ENCODE measurements at places on chromosomes 7 and 10.

GRCh38 chr10:98463976-98464754 is 17.4 kb upstream of the HPS1 start:
- DNase-seq, result no peak

GRCh38 chr7:7099584-7100014 is 82.7 kb upstream of the C1GALT1 start:
- DNase-seq, result peak; percentile 3

GRCh38 chr7:26853788-26854393 is 10.5 kb downstream of the SKAP2 start:
- DNase-seq, result no peak

GRCh38 chr7:1817061-1817712 is 147.1 kb downstream of the ELFN1 start:
- no peak for DNase-seq

DNA sequence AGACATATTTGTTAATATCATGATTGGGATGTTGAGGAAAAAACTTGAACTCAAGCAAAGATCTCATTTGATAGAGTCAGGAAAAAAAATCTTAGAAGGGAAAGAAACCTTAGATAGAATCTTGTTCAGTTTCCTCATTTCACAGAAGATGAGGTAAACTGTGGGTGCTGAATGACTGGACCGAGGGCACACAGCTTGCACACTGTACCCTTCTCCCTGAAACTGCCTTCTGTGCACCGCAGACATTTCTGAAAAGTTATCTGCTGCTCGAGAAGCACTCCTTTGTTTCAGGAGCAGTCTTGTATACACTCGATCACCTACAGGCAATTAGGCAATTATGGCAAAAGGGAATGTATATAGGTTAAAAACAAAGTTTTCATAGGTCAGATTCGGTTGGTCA is 167.4 kb downstream of the SKAP2 start:
- DNase-seq, result no peak

DNA sequence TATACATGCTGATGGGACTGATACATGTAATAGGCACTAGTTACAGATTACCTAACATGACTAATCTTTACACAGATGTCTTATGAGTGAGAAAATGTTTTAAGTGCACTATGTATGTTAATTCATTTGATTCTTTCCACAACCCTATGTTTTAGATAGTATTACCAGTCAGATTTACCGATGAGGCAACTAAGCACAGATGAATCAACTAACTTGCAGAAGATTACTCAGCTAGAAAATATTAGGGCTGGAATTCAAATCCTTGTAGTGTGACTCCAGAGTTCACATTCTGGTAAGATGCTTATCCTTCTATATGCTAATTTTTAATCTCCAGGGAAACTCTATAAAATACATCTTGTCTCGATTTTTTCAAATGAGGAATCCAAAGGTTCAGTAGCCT is 964.9 kb downstream of the REEP3 start:
- no peak for DNase-seq

- DNase-seq, result no peak
Observed at GRCh38 chr10:117497736-117498135, 44.8 kb upstream of the EMX2 start.

GRCh38 chr10:51700228-51700817 is 928 bp upstream of the CSTF2T start:
- peak; percentile 41 for DNase-seq

DNA sequence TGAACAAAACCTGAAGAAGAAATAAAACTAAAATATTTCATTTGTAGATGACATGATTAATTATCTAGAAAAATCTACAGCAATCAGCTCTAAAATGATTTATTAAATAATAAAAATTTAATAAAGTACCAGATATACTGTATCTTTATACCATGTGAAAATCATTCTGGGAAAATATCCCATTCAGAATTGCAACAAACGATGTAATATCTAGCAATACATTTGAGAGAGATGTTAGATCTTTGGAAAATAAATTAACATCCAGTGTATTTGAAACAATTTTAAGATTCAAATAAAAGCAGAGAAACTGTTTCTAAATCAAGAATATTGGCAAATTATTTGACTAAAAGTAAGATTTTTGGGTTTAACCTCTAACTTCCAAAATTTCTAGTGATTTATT is 62.2 kb downstream of the ZEB1 start:
- no peak for DNase-seq

GRCh38 chr10:45163315-45163975 is 152.0 kb downstream of the OR13A1 start:
- DNase-seq, result no peak

GRCh38 chr7:6252341-6252746 is 20.1 kb downstream of the CYTH3 start:
- no peak for DNase-seq

- DNase-seq, result no peak
Observed at GRCh38 chr7:30459591-30460245, 18.9 kb downstream of the NOD1 start.

DNA sequence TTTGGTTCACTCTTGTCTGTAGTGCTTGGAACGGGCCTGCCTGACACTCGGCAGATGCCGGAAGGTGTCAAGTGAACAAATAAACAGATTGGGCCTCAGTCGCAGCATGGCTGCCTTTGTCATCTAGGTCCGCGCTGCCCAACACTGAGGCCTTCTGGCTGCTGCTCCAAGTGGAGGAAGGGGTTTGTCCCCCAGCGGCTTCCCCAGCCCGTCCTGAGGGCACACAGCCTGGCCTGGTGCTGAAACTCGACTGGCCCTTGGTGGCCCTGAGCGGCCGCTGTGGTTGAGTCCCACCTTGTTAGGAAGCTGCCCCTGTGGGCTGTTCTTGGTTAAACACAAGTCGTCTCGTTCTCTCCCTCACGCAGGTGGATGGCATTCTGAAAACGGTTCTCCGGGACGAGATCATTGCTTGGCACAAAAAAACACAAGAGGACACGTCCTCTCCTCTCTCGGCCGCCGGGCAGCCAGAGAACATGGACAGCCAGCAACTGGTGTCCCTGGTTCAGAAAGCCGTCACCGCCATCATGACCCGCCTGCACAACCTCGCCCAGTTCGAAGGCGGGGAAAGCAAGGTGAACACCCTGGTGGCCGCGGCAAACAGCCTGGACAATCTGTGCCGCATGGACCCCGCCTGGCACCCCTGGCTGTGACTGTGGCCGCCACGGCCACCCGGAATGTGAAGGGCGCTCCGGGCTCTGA is 132.1 kb downstream of the SMURF1 start:
- no peak for DNase-seq

DNA sequence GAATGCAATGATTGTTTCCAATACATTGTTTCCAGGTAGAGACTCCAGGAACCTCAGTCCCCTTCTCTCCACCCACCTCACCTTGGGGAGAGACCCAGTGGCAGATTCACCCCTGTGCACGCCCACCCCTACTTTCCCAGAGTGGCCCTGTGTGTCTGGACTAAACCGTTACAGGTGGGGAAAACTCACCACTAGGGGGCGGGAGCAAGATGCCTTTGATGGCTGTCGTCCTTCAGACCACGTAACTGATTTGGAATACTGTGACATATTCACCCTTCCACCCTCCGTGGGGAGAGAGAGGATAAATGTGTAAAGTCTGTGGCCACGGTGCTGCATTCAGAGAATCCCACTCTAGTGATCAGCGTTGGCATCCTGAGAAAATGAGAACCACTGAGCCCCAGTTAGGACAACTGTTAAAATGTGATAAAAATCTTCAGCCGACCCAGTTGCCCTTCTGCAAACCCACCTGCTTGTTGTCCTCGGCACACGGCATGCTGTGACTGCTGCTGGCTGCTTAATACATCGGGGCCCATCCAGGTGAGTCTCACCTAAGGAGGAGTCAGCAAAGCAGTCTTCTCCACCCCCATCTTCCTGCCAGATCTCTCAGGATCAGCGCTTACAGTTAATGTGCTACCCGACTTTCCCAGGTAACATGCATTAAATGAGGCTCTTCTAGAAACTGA is 41.5 kb upstream of the NMT2 start:
- peak; percentile 34 for DNase-seq

DNA sequence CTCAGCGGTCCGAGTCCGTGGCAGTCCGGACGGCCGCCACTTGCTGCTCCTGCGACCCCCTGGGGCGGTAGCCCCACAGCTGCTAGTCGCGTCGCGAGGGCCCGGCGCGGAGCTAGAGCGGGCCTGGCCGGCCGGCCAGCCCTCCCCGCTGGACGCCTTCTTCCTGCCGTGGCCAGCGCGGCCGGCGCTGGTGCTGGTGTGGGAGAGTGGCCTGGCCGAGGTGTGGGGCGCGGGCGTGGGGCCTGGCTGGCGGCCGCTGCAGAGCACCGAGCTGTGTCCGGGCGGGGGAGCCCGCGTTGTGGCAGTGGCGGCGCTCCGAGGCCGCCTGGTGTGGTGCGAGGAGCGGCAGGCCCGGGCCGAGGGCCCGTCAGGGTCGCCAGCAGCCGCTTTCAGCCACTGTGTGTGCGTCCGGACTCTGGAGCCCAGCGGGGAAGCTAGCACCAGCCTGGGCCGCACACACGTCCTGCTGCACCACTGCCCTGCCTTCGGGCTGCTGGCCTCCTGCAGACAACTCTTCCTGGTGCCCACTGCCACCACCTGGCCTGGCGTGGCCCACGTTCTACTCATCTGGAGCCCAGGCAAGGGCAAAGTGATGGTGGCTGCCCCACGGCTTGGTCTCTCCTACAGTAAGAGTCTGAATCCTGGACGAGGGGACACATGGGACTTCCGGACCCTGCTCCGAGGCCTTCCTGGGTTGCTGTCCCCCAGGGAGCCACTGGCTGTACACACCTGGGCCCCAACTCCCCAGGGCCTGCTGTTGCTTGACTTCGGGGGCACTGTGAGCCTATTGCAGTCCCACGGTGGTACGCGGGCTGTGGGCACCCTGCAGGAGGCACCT is 631 bp downstream of the HPS6 start:
- peak; percentile 19 for DNase-seq
